ENCODE measurements at places on chromosomes 5 and 9.
A peak's percentile ranks its signal among the peaks of the same experiment; 100 is the strongest.

DNA sequence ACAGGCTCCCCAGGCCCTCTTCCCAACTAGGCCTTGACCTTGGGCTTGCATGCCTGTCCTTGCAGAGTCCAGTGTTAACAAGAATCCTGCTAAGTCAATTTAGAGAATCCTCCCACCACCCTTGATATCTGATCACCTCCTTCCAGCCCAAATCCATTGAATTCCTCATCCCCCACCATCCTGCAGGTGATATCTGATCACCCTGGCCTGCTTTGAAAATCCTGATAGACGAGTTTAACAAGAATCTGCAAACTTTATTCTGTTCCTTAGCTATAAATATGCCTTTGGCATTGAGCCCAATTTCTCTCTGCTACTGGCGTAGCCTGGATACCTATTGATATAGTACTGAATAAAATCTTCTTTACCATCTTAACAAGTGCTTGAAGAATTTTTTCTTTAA lies 125.5 kb downstream of the DIRAS2 start:
- no peak for DNase-seq

- no peak for DNase-seq
Observed at GRCh38 chr9:109652971-109653370, 127.0 kb upstream of the PALM2AKAP2 start.

GRCh38 chr9:17800418-17800817 lies 221.6 kb downstream of the SH3GL2 start:
- no peak for DNase-seq

GRCh38 chr9:63816751-63817621 lies 1468.0 kb downstream of the FOXD4L5 start:
- DNase-seq, result peak; percentile 96

DNA sequence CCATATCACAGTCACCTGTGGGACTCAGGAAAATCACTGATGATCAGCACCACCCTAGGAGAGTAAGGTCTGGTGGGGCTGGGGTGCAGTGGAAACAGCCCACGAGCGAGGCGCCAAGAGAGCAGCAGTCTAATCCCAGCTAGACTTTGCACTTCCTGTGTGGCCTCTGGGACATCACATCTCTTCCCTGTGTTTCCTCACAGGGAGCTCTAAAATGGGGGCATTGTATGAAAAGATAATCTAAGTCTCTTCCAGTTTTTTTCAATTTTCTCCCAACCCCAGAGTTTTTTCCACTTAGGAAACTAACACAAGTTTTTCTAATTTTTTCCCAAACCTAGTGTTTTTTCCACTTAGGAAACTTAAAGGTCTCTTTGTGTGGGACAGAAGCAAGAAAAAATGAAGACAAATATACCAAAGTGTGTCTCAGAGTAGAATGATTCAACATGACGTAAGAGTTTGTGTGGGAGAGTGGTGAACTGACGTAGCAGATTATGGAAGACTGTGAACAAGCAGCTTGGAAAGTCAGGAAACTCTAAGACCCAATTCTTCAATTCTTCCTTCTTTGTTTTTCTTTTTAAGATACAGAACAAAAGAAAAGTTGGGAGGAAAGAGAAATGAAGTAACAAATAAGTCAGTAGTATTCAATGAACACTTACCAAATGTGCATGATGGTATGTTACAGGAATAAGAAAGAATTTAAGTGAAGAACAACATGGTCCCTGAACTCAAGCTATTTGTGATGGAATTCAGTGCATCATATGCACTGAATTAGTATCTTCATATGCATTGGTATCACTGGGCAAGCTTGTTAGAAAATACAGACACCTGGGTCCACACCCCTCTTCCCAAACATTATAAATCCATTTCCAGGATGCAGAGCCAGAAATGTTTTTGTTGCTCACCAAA lies 51.3 kb downstream of the LHFPL2 start:
- no peak for DNase-seq

DNA sequence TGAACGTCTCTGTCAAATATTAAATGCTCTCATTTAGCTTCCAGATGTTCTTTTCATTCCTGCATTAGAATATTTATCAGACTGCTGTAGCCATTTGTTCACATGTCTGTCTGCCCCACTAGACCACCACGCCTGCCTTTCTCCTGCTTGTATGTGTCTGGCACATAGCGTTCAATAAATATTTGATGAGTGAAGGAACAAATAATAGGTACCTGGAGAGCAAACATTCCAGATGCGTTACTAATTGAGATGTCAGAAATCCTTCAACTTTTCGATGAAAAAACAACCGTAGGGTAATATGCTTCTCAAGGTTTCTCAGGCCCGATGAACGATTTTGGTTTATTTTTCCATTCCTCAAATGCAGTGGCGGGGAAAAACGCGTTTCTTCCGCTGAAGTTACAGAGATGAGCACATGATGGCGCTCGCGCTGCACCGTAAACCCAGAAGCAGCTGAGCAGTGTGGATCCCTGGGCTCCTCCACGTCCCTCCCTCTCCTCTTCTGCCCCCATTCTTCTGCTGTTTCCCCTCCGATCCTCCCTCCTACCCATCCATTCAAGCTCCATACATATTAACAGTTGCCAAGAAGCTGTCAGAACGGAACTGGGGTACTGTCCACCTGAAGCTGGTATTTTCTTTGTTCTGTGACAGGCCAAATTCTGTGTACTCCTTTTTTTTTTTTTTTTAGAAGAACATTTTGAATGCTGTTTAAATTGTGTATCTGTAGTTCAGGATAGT lies 245.4 kb downstream of the MPDZ start:
- peak; percentile 73 for DNase-seq

DNA sequence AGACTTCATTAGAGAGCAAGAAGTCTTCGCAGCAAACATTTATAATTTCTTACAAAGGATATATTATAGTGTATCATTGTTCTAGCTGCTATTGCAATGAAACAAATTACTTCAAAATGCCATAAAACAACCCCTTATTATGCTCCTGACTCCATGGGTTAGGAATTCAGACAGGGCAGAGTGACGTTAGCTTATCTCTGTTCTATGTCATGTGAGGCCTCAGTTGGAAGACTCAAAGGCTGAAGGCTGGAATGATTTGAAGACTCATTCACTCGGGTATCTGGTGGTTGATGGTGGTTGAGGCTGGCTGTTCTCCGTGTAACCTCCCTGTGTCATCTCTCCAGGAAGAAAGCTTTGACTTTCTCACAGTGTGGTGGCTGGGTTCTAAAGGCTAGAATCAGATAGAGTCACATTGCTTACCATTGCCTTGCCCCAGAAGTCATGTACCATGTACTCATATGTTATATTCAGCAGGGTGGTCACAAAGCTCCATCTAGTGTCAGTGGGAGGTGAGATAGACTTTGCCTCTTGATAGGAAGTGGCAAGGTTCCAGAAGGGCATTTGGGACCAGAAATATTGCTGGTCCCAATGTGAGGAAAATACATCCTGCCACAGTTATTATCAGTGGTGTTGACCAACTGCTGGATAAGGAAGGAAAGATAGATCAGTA lies 226.9 kb downstream of the TMEM38B start:
- no peak for DNase-seq

GRCh38 chr5:156913719-156914370 lies 49.2 kb downstream of the TIMD4 start:
- DNase-seq, result no peak

DNA sequence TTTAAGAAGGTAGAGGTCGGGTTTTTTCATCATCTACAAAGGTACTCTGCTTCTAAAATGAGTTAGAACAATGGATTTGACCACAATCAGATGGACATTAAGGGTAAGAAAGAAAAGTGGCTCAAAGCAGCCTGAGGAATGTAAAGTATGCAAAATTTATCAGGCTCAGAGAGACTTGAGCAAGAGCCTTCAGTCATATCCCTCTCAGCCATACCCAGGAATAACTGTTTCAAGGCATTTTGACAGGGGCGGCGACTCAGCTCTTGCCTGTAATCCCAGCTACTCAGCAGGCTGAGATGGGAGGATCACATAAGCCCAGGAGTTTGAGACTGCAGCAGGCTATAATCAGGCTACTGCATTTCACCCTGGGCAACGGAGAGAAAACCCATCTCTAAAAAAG lies 38.8 kb upstream of the ANXA2R start:
- DNase-seq, result no peak

GRCh38 chr9:79946712-79947111 lies 374.9 kb downstream of the TLE4 start:
- no peak for DNase-seq
